ENCODE measurements at places on chromosomes 4 and X.

GRCh38 chr4:158850800-158851644 is 82.2 kb downstream of the FNIP2 start:
- DNase-seq, result no peak

- no peak for DNase-seq
These were observed 139.9 kb downstream of the RAB28 start for GRCh38 chr4:13344216-13344615.

- DNase-seq, result no peak
These were observed 27.7 kb upstream of the TBC1D14 start for GRCh38 chr4:6881908-6882307.

DNA sequence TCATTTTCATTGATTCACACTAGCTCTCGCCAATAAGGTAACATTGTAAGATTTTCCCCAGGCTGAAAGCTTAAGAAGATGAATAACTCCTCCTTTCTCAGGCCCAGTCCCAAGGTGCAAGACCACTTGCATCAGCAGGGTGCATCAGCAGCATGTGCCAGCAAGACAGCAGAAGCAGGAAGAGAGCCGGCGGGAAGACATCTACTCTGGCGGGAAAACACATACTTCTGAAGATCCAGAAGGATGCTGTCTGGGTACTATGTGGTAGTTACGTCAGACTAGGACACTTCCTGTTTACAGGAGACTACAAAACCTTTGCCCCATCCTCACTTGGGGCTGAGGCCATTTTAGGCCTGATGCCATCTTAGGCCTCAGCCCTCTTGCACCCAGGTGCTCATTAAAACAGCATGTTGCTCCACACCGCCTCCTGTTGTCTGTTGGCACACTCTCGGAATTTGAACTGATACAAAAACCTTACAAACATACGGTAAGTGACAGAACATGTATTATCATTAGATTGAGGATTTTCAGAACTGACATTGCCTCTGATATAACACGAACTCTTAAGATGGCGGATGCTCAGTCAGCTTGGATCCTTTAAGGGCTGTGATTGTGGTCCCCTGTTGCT is 886.5 kb upstream of the EPHA5 start:
- DNase-seq, result no peak

- no peak for DNase-seq
These were observed 32.3 kb downstream of the SUPT20HL1 start for GRCh38 chrX:24392709-24393108.

DNA sequence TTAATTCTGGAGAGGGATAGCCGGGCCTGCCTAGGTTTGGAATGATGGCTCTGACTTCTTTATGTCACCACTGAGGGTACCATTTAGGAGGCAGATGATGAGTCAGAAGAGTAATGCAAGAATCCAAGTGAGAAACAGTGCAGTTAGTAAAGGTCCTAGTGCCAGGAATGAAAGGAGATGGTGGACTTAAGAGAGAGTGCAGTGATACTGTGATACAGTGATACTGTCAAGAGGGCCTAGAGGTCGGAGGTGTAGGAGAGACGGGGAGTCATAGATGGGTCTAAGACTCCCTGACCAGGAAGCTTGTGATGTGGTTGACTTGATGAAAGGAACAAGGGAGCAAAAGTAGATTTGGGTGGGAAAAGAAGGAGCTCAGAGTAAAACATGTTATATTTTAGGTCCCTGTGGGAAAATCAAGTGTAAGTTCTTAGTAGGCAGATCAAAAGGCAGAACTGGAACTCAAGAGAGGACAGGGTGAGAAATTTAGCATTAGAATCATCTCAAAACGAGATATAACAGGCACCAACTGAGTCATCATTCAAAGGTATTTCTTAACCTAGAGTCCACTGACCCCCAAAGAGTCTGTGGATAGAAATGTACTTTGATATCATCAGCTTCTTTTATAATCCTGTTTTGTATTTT is 85.0 kb downstream of the NFKB1 start:
- DNase-seq, result no peak
